ENCODE measurements at places on chromosomes 5 and 9. TPM values are rescaled to one million over a fixed set of nuclear protein-coding genes. Genes with fewer than 3 reads are reported as not detected.

The SPATA6L gene
- 0.40 TPM for total RNA-seq

The SLC34A3 gene
- not detected for total RNA-seq

The AK3 gene
- 33.2 TPM for total RNA-seq

The POU4F3 gene
- 0.08 TPM for total RNA-seq

The CCNI2 gene
- total RNA-seq: 9.3 TPM

The F12 gene
- total RNA-seq: 12.7 TPM

The BTNL8 gene
- not detected for total RNA-seq

The DDX46 gene
- total RNA-seq: 81.7 TPM

The ANKRD18B gene
- 1.1 TPM for total RNA-seq

The CDKN2B gene
- total RNA-seq: 0.04 TPM

The C5 gene
- total RNA-seq: 1.3 TPM

The DDX4 gene
- total RNA-seq: not detected

The DMGDH gene
- not detected for total RNA-seq

The ZFP2 gene
- 0.42 TPM for total RNA-seq

The TAF1L gene
- total RNA-seq: not detected

The PCDHGA8 gene
- not detected for total RNA-seq

The ACTL7B gene
- not detected for total RNA-seq

The SLCO6A1 gene
- not detected for total RNA-seq

The RASGRF2 gene
- 14.1 TPM for total RNA-seq

Measured in activated CD8-positive, alpha-beta memory T cell treated with anti-CD3 and anti-CD28 coated beads for 36 hours (primary cell).